CD4-positive, alpha-beta memory T cell (primary cell): ENCODE measurements at places on chromosomes 2 and 18. TPM values are rescaled to one million over a fixed set of nuclear protein-coding genes. Genes with fewer than 3 reads are reported as not detected.

DNA sequence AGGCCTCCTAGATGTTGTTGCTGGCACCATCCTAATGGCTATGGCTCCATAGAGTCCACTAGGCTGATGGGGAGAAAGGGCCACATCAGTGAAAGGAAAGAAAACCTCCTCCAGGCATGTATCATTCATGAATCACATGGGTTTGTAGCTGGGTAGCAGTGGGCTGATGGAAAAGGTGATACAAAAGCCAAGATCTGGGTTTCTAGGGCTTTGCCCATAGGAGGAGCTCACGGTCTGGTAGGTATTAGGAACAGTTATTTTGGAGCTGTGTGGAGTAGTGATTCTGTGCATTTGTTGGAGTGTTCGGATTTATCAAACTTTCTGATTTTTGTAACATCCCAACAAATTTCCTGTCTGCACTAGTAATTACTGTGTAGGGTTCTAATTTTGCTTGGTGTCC, 259.2 kb downstream of the SLC4A3 start:
- no peaks in the 10 kb centered on the region for H3K27me3 ChIP-seq
- no peak overlapping the region for H3K27ac ChIP-seq
- no peaks in the 10 kb centered on the region for H3K4me1 ChIP-seq
- H3K4me3 ChIP-seq: no peak overlapping the region

The CRYBA2 gene
- total RNA-seq: not detected

DNA sequence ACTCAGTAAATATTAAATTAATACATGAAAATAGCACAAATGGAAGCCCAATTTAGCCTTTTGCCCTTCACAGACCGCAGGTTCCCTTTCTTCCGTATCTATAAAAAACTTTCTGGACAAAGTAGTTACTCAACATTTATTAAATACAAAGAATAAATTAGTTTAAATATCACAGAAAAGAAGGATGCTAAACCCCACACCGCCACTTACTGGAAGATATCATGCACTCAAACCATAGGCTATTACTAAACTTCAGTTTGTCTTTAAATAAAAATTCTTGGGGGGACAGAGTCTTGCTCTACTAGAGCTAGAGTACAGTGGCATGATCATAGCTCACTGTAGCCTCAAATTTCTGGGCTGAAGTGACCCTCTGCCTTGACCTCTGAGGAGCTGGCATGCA, 120.7 kb upstream of the FHL2 start:
- no peaks in the 10 kb centered on the region for H3K4me1 ChIP-seq
- H3K27ac ChIP-seq: no peak overlapping the region
- H3K27me3 ChIP-seq: no peaks in the 10 kb centered on the region
- H3K4me3 ChIP-seq: no peak overlapping the region
- H3K36me3 ChIP-seq: no peaks in the 10 kb centered on the region
- no peak for DNase-seq

- H3K4me3 ChIP-seq: no peak overlapping the region
- H3K4me1 ChIP-seq: no peaks in the 10 kb centered on the region
- H3K36me3 ChIP-seq: no peaks in the 10 kb centered on the region
- DNase-seq: no peak
- H3K27me3 ChIP-seq: peaks cover 4% of the 10 kb centered on the region
These were observed 57.3 kb upstream of the ASAP2 start for GRCh38 chr2:9149388-9149660.
